ENCODE measurements at places on chromosomes 7 and 10.

DNA sequence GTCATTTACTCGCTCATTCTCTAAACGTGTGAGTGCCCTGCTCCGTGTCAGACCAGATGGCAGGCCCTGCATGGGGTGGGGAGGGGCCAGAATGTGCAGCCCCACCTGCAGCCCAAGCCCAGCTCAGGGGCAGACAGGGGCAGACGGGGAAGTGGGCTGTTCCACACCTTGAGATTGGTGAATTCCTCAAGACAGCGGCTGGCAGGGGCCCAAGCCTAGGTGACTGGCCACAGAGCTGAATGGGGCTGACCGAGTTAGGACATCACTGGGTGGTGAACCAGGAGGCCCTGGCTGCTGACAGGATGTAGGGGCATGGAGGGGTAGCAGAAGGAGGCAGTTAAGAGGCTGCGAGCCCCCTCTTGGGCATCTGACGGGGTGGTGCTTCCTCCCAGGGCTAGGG, 79.1 kb downstream of the MGMT start:
- DNase-seq = no peak

GRCh38 chr10:48700493-48700892, 15.8 kb downstream of the WDFY4 start:
- DNase-seq = no peak

GRCh38 chr7:47078241-47078640, 503.7 kb downstream of the TNS3 start:
- DNase-seq = no peak

DNA sequence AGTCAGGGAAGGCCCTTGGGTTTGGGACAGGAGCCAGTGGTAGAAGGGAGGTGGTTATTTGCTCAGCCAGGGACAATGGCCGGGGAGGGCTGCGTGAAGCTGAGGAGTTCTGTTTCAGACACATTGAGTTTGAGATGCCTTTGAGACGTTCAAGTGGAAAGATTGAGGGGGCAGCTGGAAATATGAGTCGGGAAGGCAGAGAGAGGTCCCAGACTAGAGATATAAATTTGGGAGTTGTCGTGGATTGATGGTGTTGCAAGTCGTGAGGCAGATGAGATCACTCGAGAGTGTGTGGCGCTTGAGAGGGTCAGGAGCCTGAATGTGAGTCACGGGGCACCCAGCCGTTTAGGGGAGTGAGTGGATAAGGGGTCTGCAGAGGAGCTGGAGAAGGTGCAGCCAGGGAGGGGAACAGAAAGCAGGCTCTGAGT, 73.3 kb downstream of the ZMIZ1 start:
- no peak for DNase-seq

- DNase-seq = no peak
Observed at GRCh38 chr7:105926131-105926530, 36.9 kb upstream of the CDHR3 start.

DNA sequence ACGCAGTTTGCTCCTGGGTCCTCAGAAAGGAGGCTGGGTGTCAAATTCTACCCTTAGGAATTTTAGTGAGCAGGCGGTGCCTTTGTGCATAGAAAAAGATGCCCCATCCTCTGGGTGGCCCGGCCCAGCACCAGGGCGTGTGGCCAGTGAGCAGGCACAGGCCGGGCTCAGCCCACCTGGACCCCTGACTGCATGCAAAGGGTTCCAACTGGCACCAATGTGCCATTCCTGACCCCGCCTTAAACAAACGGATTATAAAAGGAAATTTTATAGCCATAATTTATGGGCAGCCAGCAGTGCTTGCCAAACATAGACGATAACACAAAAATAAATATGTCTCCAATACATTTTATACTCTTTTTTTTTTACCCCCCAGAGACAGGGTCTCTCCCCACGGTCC, 40.1 kb upstream of the GNA12 start:
- no peak for DNase-seq

GRCh38 chr10:111080224-111080623, 3.4 kb downstream of the ADRA2A start:
- DNase-seq = no peak

DNA sequence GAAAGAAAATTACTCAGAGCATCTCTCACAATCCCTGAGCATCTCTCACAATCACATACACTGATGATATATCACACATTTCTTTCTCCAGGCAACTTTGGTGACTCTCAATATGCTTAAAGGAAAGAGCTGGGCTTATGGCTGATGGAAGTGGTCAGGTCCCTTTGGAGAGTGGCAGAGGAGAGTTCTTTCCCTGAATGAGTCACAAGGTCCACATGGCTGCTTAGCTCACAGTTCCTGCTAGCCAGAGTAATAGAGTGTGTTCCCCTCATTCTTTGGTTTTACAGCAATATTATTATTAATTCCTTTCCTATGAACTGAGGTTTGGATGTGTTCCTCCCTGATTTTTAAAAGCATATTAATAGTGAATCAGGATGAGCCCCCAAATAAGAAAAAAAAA, 287.4 kb downstream of the C7orf25 start:
- no peak for DNase-seq

GRCh38 chr7:156943091-156944041, 6.1 kb upstream of the NOM1 start:
- no peak for DNase-seq

DNA sequence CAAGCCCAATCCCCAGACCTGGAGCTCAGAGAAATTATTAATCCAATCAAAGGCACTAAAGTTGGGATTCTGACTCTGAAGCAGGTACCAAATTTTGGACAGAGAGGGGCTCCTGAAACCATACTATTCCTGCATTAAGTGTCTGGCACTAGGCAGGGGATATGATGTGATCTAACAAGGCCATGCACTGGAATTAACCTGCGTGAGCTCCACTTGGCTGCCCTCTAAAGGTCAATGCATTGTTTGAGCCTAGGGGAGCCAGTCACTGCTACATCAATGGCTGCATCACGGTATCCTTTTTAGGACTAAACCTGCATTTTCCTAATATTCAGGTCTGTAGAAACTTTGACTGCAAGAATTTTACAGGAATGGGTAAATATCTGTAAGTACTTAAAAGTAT, 42.1 kb downstream of the ST8SIA6 start:
- DNase-seq = no peak

DNA sequence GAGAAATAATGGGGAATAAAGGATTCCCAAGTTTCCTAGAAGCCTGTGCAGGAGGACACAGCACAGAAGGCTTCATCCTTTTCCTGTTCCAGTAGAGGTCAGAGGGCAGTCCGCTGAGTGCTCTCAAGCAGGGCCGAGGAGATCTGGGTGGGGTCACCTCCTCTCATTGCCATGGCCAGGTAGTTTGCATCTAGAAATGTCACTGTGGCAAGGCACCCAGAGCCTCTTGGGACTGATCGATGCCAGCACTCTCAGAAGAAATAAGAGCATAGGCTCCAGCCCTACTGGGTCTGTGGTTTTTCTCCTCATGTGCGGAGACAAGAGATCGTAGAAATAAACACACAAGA, 7.9 kb downstream of the NUB1 start:
- DNase-seq = no peak

DNA sequence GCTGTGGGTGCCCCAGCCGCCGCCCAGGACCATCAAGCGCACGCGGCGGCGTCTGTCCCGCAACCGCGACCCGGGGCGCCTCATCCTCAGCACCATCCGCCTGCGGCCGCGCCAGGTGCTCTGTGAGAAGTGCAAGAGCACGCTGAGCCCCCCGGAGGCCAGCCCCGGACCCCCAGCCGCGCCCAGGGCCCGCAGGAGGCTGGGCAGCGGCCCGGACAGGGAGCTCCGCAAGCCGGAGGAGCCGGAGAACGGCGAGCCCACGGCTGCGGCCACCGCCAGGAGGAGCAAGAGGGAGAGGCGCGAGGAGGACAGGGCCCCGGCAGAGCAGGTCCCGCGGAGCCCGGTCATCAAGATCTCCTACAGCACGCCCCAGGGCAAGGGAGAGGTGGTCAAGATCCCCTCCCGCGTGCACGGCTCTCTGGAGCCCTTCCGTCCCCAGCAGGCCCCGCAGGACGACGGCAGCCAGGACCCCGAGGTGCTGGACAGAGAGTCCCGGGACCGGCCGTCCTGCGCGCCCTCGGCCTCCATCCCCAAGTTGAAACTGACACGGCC, 8.0 kb downstream of the PWWP2B start:
- no peak for DNase-seq

DNA sequence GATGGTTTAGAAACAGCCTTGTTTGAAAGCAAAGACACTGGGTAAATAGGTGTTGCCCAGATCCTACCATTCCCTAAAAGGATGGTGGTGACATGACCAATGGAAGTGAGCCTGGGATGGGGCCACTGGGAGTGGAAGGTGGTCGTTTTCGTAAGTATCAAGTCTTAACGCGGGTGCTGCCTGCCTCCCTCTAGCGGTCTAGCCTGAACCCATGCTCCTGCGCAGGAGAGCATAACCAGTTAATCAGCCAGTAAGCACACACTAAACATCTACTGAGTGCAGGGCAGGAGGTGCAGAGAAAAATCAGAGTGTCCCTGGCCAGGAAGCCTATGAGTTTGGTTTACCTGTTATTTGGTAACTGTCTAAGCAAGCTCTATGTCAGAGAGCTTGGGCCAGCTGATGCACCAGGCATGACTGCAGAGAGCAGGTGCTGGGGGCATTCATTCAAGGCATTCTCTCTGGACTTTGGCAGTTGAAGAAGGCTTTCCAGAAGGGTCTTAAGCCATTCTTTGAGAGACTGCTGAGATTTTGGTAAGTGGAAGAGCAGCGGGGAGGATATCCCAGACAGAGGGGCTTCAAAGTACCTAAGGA, 930 bp downstream of the GARIN1A start:
- DNase-seq = no peak

GRCh38 chr7:82562716-82563404, 119.3 kb upstream of the CACNA2D1 start:
- DNase-seq = no peak

GRCh38 chr10:34479520-34480179, 335.4 kb downstream of the PARD3 start:
- no peak for DNase-seq

DNA sequence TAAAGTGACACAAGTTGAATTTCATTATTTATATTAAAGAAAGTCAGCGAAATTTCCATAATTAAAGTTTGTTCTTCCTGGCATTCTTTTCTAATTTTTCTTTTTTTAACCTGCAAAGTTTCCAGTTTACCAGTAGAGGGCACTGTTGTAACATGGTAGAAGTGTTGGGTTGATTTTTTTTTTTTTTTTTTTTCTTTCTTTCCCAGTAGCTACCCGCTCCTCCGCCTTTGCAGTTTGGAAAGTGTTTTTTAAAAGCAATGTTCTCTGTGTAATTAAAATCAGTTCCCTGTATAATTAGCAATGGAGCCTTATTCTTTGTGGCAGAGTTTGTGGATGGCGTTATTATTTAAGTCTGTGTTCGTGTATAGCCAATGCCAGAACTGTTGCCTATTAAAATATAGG, 53.7 kb downstream of the TAF3 start:
- no peak for DNase-seq

DNA sequence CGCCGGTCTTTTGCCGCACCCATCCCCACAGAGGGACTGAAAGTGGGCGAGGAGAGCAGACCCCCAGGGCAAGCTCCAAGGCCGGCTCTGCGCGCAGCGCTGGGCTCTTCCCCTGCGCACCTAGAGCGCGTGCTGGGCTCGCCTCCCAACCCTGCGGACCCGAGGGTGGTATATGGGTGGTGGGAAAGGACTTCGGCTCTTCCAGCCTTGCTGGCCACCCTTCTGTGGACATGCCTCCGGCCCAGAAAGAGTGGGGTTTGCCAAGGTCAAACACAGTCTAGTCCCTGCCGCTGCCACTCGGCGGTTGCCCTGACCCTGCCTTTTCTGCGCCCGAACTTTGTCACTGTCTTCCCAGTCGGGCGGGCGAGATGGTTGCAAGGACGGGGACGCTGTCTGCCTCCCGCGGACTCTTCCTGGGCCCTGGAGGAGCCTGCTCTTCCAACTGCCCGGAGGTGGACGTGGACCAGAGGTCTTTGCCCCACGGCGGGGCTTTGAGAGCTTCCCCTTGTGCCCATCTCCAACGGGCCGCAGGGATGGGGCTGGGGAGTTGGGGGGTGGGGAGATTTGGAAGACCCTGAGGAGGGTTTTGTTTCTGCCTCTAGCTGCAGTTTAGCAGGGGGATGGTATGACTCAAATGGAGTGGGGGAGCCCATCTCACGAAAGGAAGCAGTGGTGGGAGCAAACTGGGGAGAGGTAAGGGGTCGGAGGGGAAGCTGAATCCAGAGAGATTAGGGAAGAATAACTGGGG, 1.5 kb downstream of the ADCY1 start:
- no peak for DNase-seq

GRCh38 chr10:117933036-117933435, 113.7 kb downstream of the RAB11FIP2 start:
- DNase-seq = no peak

DNA sequence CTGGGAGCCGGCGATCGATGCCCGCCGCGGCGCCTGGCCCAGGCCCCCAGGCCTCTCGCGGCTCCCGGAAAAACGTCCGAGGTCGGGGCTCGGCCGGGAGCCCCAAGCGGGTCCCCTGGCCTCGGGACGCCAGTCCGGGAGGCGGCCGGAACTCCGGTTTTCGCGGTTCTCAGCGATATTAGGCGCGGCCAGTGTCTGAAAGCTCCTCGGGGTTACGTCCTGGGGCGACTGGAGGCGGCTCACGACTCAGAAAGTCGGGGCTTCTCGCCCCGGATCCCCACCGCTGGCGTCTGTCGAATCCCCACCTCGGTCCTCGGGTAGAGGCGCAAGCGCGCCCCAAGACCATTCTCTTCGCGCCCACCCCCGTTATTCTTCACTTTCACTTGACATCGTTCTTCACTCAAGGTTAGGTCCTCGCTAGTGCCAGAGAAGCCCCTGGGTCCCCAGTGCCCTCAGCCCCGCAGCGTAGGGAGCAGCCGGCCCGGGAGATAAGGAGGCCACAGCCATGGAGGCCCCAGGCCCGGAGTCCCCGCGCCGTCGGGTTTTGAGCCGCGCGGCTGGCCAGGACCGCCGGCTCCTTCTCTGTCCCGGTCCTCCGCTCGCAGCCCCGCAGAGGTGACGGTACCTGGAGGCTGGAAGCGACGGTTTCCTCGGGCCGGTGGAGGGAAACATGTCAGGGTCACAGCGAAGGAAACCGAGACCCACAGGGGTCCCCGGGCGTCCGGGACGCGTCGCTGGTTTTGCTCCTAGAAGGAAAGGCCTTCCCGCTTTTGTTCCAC, 35.2 kb upstream of the EBLN1 start:
- DNase-seq = no peak

DNA sequence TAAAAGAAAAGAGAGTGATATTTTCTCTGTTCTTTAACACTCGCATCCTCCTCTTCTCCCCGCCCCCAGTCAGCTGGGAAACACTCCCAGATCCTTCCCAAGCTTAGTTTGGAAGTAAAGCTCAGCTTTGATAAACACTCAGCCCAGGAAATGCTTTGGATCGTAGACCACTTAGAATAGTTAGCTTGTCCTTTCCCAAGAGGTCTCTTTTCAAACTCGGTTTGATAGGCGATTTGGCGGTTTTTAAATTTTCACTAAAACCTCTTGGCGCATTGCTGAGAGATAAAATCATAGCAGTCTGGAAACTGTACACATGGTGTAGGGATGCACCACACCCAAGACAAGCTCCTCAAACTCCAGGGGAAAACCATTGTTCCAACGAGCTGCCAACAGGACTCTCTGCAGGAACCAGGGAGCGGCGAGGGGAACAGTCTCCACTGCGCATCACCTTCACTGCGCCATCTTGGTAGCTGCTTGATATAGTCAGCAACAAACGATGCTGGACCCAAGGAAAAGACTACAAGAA, 22.3 kb downstream of the SMURF1 start:
- DNase-seq = no peak

- no peak for DNase-seq
Observed at GRCh38 chr7:131557652-131558385, 1.4 kb upstream of the PODXL start.

- no peak for DNase-seq
Observed at GRCh38 chr7:4663239-4664018, 18.7 kb upstream of the FOXK1 start.
